Upper lobe of left lung (tissue), 6 donors: ENCODE measurements at places on chromosomes 6 and 20. TPM values are rescaled to one million over a fixed set of nuclear protein-coding genes. Genes with fewer than 3 reads are reported as not detected.

The RAB23 gene
- 6.3 TPM for total RNA-seq

The MAP7 gene
- 18.1 TPM for total RNA-seq

The SLC23A2 gene
- total RNA-seq: 21.9 TPM

The OXT gene
- total RNA-seq: not detected

The SCRT2 gene
- total RNA-seq: not detected

The LY6G6F gene
- total RNA-seq: 9.4 TPM

The TBX18 gene
- total RNA-seq: not detected

The CLPSL1 gene
- not detected for total RNA-seq

DNA sequence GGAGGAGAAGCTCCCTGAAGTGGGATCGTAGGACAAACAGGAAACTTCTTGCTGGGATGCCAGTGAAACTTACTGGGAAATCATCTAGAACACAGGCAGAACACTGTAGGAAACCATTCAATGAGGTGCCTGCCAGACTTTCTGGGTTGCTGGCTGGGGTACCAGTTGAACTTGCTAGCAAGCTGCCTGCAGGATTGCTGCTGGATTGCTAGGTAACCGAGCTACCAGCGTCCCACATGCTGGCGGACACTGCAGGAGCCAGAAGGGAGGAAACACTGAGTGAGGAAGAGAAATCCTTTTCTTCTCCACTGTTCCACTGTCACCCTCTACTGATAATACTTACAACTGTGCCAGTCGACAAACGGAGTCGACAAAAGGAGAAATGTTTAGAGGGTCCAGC is 91.3 kb upstream of the SLC35B3 start:
- no peaks in the 10 kb centered on the region for H3K36me3 ChIP-seq
- no peaks in the 10 kb centered on the region for H3K27me3 ChIP-seq
- H3K4me3 ChIP-seq: no peak overlapping the region
- H3K4me1 ChIP-seq: no peaks in the 10 kb centered on the region
- H3K27ac ChIP-seq: no peak overlapping the region

DNA sequence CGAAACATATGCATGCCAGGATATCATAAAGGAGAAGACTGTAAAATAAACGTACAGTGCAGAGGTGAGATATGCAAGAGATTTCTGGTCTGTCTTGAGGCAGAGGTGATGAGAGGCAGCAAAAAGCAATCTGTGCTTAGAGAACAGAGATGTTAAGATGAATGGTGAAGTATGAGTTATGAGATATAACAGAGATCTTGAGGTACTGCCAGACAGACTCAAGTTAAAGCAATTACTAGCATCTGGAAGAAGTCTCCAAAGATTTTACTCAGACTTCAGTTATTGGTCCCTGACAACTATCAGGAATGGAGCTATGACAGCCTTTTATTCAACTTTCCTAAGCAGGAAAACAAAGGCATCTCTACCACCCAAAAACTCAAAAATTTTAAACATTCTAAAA is 122.8 kb upstream of the DST start:
- no peak overlapping the region for H3K27ac ChIP-seq
- no peak overlapping the region for H3K4me3 ChIP-seq
- H3K4me1 ChIP-seq: peaks cover 8% of the 10 kb centered on the region
- no peaks in the 10 kb centered on the region for H3K27me3 ChIP-seq
- no peak for DNase-seq

DNA sequence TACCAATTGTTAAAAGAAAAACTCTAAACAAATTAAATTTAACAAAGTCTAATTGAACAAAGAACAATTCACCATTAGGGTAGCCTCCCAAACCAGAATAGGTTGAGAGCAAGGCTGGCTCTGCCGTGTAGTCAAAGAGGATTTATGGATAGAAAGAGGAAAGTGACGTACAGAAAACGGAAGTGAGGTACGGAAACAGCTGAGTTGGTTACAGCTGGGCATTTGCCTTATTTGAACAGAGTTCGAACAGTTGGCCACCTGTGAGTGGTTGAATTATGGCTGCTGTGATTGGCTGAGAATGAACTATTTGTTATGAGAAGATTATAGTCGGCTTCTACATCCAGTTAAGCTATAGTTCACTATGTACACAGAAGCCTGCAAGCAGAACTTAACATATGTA is 18.5 kb upstream of the ISM1 start:
- no peak overlapping the region for H3K4me3 ChIP-seq
- no peak overlapping the region for H3K27ac ChIP-seq
- no peaks in the 10 kb centered on the region for H3K36me3 ChIP-seq
- H3K4me1 ChIP-seq: no peaks in the 10 kb centered on the region

DNA sequence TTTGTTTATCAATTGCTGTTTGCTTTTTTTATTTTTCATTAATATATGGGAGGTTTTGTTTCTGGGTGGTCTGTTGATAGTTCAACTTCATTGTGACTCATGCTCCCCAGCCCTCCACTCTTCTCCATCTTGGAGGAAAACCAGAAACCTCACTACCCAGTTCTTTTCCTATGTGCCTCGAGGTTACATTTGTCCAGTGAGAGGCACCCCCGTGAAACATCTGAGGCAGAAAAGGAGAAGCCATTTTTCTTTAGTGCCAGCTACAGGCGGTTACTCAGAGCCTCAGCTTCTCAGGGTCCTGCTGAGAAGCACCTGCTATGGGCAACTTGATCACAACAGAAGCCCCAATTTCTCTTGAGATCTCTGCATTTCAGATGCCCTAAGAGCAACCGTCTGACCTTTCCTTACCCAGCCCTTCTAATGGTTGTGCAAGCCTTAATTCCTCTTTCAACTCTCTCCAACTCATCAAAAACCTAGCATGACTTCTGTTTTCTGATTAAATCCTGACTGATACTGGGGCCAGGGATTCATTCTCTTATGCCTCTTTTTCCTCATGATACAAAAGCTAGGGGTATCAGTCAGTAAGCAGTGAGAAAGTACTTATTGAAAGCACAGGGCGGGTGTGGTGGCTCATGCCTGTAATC is 144.6 kb downstream of the ELOVL4 start:
- no peak overlapping the region for H3K4me3 ChIP-seq
- no peaks in the 10 kb centered on the region for H3K36me3 ChIP-seq
- DNase-seq: no peak

- H3K4me1 ChIP-seq: no peaks in the 10 kb centered on the region
- no peaks in the 10 kb centered on the region for H3K36me3 ChIP-seq
- no peaks in the 10 kb centered on the region for H3K27me3 ChIP-seq
Measured at GRCh38 chr6:3789018-3789895, 37.7 kb upstream of the PXDC1 start.

- H3K4me1 ChIP-seq: no peaks in the 10 kb centered on the region
- no peak overlapping the region for H3K4me3 ChIP-seq
- DNase-seq: no peak
- no peaks in the 10 kb centered on the region for H3K27me3 ChIP-seq
Measured at GRCh38 chr6:140554421-140554820, 1180.0 kb upstream of the CITED2 start.

- no peak overlapping the region for H3K27ac ChIP-seq
- no peaks in the 10 kb centered on the region for H3K36me3 ChIP-seq
Measured at GRCh38 chr6:111549168-111549567, 56.5 kb downstream of the TRAF3IP2 start.

DNA sequence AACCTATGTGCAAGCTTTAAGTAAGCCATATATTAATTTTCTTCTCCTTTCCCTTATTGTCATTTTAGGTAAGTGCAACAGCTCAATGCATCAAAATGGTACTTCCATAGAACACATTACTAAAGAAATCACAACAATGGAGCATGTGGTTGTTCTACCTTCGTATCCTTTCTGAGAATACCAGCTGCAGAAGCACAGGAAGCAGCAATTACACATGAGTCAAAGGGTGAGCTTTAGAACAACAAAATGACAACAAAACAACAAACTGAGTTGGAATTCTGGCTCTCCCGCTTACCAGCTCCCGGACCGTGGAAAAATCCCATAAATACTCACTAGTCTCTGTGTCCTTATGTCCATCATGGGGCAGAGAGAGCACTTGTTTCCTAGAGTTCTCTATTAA is 108.9 kb downstream of the BCAS1 start:
- H3K4me1 ChIP-seq: no peaks in the 10 kb centered on the region
- no peaks in the 10 kb centered on the region for H3K36me3 ChIP-seq
- DNase-seq: no peak
- no peaks in the 10 kb centered on the region for H3K27me3 ChIP-seq
- no peak overlapping the region for H3K27ac ChIP-seq

DNA sequence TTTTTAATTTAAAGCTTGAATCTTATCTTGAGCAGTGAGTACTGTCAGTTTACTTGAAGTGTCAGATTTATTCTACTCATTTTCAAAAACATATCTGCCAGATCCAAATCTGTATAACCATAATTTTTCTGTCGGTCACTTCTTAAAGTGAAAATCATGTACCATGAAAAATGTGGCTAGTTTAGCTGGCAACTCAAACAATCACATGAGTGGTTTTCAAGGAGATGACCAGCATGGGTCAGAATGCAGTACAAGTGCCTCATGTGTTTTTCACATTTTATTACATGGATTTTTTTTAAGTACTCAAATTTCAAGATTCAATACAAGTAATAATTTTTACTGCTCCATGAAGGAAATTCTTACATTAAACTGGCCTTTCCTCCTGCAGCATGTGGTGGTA is 11.0 kb upstream of the SAMD5 start:
- H3K36me3 ChIP-seq: no peaks in the 10 kb centered on the region
- DNase-seq: no peak
- no peak overlapping the region for H3K4me3 ChIP-seq
- no peaks in the 10 kb centered on the region for H3K27me3 ChIP-seq
- H3K27ac ChIP-seq: no peak overlapping the region

- H3K36me3 ChIP-seq: no peaks in the 10 kb centered on the region
- no peak for DNase-seq
- peaks cover 13% of the 10 kb centered on the region for H3K4me1 ChIP-seq
- no peak overlapping the region for H3K4me3 ChIP-seq
- peaks cover 5% of the 10 kb centered on the region for H3K27me3 ChIP-seq
Measured at GRCh38 chr6:37623666-37624065, 74.0 kb downstream of the MDGA1 start.

- H3K36me3 ChIP-seq: no peaks in the 10 kb centered on the region
- no peak overlapping the region for H3K27ac ChIP-seq
- H3K27me3 ChIP-seq: no peaks in the 10 kb centered on the region
- DNase-seq: no peak
- no peak overlapping the region for H3K4me3 ChIP-seq
- peaks cover 18% of the 10 kb centered on the region for H3K4me1 ChIP-seq
Measured at GRCh38 chr20:38982291-38982690, 20.1 kb downstream of the DHX35 start.

GRCh38 chr6:15109338-15110090 is 136.4 kb upstream of the JARID2 start:
- H3K4me1 ChIP-seq: no peaks in the 10 kb centered on the region
- DNase-seq: no peak
- no peak overlapping the region for H3K27ac ChIP-seq
- H3K27me3 ChIP-seq: no peaks in the 10 kb centered on the region

GRCh38 chr6:56642366-56643261 is at the start of gene DST:
DST (minus strand) TSS chr6:56642889.
- no peaks in the 10 kb centered on the region for H3K4me1 ChIP-seq
- no peak within 1 kb of the TSS for H3K27ac ChIP-seq
- no peaks in the 10 kb centered on the region for H3K27me3 ChIP-seq
- H3K4me3 ChIP-seq: no peak within 1 kb of the TSS
- DNase-seq: no peak

DNA sequence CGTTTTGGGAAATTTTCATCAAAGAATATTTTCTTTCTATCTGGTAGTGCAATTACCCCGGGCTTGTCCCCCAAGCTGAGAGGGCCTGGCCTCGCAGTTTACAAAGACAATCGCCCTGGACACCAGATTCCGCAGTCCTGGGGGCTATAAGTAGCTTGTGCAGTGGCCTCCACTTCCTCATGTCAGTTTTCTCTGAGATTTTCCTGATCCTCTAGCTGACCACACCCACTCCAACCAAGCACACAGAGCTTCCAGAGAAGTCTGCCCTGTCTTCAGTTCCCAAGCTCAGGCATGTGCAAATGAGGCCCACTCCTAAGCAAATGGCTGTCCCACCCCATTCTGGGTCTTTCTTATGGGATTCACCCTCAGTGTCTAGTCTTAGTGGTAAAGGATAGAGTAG is 245.3 kb downstream of the MAFB start:
- no peaks in the 10 kb centered on the region for H3K4me1 ChIP-seq

DNA sequence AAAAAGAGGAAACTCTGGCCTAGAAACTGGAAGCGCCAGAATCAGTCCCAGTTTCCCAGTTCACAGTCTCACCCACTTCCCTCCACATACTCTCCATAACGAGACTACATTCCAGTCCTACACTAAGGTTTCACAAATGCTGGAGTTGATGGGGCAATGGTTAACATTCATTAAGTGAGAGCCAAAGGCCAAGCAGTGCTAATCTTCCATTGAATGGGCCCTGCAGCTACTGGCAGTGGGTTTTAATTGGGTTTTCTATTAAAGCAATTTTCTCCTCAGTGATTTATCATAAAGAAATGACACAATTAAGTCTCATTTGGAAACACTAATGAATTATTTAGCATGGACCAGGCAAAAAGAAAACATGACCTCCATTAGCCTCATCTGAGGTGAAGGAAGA is 20.8 kb upstream of the NRSN1 start:
- no peaks in the 10 kb centered on the region for H3K4me1 ChIP-seq
- no peaks in the 10 kb centered on the region for H3K27me3 ChIP-seq
- no peaks in the 10 kb centered on the region for H3K36me3 ChIP-seq
- no peak overlapping the region for H3K27ac ChIP-seq

- H3K4me3 ChIP-seq: no peak overlapping the region
- no peaks in the 10 kb centered on the region for H3K36me3 ChIP-seq
- H3K27me3 ChIP-seq: no peaks in the 10 kb centered on the region
- DNase-seq: no peak
Measured at GRCh38 chr20:40915756-40916155, 112.9 kb upstream of the TOP1 start.

DNA sequence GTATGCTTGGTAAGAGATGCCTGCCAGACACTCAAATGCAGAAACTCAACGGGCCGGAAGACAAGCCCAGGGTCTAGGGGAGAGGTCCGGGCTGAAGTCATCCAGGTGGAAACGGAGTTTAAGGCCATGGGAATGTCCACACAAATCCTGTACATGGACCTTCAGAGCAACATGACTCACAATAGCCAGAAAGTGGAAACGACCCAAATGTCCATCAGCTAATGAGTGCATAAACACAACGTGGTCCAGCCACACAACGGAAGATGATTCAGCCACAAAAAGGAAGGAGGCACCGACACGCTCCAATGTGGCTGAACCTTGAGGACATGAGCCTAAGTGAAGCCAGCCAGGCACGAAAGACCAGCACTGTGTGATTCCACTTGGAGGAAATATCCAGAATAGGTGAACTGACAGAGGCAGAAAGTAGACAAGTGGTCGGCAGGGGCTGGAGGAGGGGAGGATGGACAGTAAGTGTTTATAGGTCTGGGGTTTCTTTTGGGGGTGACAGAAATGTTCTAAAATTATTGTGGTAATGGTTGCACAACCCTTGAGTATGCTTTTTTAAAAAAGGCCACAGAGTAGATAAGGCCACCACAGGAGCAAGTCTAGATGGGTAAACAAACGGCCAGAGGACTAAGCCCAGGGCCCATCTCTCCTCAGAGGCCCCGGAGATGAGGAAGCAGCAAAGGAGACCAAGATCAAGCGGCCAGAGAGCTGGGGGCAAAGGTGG is 105.6 kb downstream of the PREX1 start:
- DNase-seq: no peak
- H3K4me3 ChIP-seq: no peak overlapping the region
- H3K27me3 ChIP-seq: no peaks in the 10 kb centered on the region
- peaks cover 62% of the 10 kb centered on the region for H3K4me1 ChIP-seq
- no peaks in the 10 kb centered on the region for H3K36me3 ChIP-seq
- H3K27ac ChIP-seq: peak overlapping the region; percentile 86
